ENCODE measurements at places on chromosomes 2 and 18.

DNA sequence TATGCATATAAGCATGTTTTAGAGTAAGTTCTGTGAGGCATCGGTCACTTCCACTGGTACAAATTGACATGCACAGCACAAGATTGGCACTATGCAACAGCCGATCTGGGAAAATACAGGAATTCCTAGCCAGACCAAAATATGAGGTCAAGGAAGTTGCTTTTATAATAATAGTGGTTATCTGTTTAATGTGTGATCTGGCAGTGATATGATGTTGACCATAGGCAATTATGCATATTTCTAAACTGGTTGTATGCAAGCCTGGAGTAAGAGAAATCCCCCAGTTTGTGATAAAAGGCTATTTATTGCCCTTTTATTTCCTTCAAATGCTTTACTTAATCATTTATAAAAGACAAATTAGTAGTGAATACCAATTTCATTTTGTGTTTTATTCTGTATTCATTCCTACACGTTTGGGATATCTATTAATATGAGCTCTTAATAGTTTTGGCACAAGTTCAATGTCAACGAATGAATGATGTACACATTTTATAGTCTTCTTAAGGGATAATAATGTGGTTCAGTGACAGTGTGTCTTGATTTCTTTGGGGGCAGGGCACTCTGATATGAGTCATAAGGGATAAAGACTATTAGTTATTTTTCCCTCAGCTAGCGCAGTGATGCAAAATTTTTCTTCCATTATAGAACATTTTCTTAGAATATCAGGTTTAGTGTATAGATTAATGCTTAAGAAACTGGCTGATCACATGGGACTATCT lies 34.7 kb upstream of the ZEB2 start:
- no peak for DNase-seq

GRCh38 chr18:42334931-42335330 lies 379.9 kb downstream of the PIK3C3 start:
- no peak for DNase-seq

DNA sequence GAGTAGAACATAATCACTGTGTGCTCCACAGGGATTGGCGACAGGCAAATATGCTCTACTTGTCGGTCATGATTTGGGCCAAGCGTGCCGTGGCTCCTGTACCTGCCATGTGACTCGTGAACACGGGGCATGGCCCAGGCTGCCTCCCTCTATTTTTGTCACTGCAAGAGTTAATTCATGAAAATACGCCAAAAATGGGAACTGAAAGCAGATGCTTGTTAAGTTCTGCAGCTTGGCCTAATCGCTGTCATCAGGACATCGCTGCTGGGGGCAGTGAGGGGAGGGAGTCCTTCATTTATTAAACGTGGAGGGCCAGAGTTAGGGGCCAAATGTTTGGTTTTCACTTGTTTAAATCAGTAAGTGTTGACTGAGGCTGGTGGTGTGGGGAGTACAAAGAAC lies 177.8 kb downstream of the BCL2 start:
- no peak for DNase-seq

DNA sequence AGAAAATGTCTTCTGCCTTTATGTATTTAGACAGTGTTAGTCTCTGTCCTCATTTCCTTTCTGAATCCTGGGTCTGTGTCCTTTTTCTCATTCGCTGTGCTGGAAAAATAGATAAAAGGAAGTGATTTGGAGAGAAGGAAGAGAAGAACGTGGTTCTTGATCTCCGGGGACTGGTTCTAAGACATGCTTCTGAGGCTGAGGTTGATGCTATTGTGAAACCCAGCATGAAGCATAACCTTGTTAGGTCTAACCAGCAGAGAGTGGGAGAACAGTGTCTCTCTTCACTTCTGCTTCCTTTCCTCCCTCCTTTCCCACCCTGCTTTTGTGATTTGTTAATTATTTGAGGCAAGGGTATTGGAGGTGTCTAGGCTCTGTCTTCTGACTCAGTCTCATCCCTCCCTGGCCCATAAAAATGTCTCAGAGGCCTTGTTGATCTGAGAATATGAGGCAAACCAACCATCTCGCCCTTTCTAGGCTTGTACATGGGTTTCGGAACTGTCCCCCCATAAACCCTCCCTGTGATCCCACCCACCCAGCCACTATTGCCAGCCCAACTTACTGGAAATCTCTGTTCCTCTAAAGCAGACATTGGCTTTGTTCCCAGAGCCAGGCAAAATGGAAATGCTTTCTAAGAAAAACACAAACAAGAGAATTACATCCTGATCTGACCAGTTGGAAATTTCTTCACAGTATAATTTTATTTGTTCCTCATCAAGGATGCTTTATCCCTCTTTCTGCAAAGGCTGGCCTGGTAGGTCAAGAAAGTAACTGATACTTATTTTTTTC lies 360.6 kb upstream of the TNP1 start:
- DNase-seq: no peak

DNA sequence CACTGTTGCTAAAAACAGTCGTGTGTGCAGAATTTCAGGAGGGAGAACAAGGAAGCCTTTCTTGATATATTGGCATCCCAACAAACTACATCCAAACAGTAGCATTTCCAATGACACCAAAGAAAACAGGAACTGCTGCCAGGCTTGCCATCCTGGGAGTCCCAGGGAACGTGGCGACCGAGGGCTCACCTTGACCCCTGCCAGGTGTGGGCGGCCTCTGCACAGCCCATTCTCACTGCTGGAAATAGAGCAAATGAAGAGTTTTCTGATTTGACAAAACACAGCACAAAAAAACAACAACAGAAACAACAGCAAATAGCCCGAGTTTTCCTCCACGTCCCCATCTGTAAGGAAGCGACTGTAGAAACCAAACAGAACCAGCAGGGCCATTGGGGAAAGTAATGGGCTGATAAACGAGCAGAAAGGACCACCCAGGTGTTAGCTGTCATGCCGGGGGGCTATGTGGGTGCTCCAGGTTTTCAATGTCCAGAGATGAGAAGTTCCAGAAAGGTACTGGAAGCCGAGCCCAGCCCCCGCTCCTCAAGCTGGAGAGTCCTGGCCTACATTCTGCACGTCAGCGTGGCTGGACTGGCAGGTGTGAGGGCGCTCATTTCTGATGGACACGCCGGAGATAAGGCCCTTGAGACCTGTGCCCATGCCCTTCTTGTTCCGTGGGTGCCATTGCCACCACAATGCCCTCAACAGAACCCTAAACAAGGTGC lies 80.8 kb downstream of the TWIST2 start:
- no peak for DNase-seq

GRCh38 chr2:199985625-199986207 lies 30.3 kb downstream of the MAIP1 start:
- DNase-seq: peak; percentile 71

- DNase-seq: no peak
Measured at GRCh38 chr2:125679903-125680302, 976.1 kb upstream of the GYPC start.

DNA sequence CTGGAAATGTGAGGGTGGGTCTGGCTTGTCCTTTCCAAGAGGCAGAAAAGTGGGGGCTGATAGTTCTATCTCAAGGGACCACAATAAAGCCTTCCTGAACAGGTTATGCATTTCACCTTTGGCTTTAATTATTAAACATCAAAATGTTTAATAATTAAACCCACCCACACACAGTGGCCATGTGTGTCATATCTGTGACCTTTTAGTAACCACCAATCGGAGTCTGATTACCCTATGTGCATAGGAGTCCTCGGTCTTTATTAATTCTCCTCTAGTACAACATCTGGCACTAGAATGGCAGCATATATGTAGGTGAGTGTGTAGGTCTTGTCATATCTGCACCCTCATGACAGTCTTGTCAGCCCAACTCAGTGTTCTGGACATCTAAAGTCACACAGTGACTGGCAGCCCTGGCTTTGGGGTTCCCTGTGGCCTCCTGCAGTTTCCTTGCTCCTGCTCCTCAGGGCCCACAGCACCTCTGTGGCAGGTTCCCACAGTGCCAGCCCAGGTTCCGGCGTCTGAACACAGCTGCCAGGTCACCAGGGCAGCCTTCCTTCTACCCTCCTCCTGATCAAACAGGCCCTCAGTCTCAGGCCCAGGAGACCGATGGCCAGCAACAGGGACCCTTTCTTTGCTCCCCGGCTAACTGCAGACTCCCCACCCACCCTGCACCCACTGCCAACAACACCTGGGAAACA lies 100.9 kb downstream of the MTCL1 start:
- DNase-seq: no peak

DNA sequence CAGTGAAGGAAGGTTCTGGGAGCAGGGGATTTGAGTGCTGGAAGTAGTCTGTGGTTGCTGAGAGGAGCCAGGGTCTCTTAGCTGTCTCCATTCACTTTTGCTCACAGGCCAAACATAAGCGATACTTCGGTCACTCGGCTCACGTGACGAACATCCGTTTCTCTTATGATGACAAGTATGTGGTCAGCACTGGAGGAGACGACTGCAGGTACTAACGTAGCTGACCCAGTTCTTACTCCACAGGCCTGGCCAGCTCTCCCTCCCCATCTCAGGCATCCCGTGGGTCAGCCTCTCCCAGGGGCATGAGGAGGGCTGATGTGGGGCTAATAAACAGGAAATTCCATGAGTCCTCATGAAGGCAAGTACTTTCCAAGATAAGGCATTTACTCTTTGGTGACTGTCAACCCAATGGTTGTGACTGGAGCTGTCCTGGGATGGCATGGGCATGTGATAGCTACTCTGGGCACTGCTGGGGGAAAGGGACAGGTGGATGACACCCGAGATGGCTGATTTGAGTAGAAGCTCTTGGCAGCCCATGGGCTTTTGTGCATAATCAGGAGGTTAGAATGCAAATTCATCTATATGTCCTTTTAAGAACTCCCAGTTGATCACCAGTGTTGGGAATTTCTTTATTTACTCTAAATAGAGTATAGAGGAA lies 81.6 kb downstream of the RTN4 start:
- no peak for DNase-seq

GRCh38 chr18:76351961-76352581 lies 143.0 kb downstream of the ZNF516 start:
- DNase-seq: no peak

DNA sequence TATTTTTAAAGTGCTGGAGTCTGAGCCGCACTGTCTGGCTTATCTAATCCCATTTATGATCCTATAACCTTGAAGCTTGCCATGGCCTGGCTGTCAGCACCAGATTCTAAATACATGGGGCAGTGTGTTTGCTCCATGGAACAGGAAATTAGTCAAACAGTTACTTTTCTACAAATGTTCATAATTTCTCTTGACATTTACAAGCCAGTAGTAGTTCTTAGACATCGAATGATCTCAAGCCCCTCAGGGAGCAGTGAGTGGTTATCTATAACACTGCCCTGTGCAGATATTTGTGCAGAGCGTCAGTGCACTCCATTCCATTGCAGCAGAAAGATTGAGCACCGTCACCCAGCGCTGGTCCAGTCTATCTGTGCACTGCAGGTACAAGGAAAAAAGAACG lies 205.2 kb downstream of the AGPS start:
- no peak for DNase-seq

DNA sequence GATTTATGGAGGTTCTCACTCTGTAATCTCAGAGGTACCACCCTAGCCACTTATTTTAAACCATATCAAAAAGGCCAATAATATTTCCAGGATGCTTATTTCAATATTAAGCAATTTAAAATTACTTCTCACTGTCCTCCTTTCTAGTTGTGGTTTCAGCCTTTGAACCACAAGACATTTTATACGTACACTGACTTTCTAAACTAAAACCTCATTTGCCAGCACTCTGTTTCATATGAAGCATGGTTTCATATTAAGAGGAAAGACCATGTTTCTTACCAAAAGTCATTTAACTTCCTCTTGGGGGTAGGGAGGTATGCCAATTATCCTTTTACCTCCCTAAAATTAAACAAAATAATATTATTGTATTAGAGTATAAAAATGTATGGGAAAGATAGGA lies 399.8 kb downstream of the CDH7 start:
- DNase-seq: no peak

GRCh38 chr2:36951574-36951973 lies 14.8 kb downstream of the STRN start:
- no peak for DNase-seq

DNA sequence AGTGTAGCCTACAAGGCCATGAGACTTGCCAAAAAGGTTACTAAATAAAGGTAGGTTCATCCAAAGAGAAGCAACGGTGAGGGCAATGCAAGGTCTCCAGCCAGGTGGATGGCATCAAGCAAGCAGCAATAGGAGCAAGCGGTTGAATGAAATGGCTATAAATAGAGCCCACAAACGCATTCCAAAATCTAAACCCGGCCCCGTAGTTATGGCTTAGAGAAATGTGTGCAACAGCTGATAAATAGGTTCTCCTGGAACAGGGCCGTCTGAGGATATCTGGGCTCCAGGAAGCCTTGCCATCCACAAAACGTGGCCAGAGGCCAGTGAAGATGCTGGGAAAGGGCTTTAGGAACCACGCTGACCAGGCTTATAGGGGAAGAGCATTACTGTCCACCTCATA lies 146.1 kb upstream of the PID1 start:
- DNase-seq: no peak

GRCh38 chr2:163779970-163780597 lies 44.3 kb upstream of the FIGN start:
- DNase-seq: no peak

GRCh38 chr2:46652514-46653170 lies 173.3 kb downstream of the TMEM247 start:
- no peak for DNase-seq

GRCh38 chr2:239184179-239184578 lies 216.6 kb downstream of the HDAC4 start:
- DNase-seq: no peak

- DNase-seq: no peak
Measured at GRCh38 chr2:180443888-180444287, 436.8 kb upstream of the CWC22 start.

GRCh38 chr2:120947982-120948661 lies 212.5 kb downstream of the GLI2 start:
- no peak for DNase-seq

DNA sequence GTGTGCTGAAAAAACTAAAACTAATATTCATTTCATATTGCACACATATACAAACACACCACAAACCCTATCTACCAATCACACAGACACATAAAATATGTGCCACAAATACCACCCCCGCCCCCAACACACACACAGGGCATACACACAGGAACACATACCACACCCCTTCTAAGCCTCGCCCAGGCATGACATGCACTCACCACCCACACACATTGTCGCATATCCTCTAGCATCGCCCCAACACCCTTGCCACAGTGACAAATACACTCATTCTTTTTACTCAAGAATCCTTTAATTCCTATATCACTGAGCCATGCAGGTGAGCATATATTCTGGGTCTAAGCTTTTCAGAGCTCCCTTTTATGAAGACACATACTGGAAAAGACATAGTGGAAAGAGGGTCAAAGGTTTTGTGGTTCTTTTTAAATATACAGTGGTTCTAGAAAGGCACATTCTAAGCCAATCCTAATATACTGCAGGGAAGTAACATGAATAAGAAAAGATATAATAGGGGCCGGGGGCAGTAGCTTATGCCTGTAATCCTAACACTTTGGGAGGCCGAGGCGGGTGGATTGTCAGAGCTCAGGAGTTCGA lies 24.5 kb upstream of the LCLAT1 start:
- DNase-seq: peak; percentile 81

DNA sequence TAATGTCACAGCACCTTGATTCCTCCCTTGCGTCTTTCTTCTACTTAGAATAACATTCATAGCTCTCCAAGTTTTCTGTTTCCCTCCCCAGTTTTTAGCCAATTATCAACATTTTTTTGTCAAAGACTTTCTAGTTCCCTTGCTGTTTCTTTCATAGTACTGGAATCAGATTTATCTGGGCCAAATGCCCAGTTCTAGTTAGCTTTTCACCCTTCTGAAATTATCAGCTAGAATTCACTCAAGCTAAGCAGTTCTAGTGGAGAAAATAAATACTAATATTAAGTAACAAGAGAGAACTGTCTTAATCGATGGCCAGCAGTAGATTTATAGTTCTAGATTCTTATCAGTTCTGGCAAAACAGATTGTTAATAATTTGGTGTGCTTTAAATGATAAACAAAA lies 36.2 kb downstream of the EFEMP1 start:
- no peak for DNase-seq
